T-cell (primary cell): ENCODE measurements at places on chromosomes 13 and 19.

- no peak for DNase-seq
Measured at GRCh38 chr19:40335855-40336600, 12.2 kb downstream of the C19orf47 start.

DNA sequence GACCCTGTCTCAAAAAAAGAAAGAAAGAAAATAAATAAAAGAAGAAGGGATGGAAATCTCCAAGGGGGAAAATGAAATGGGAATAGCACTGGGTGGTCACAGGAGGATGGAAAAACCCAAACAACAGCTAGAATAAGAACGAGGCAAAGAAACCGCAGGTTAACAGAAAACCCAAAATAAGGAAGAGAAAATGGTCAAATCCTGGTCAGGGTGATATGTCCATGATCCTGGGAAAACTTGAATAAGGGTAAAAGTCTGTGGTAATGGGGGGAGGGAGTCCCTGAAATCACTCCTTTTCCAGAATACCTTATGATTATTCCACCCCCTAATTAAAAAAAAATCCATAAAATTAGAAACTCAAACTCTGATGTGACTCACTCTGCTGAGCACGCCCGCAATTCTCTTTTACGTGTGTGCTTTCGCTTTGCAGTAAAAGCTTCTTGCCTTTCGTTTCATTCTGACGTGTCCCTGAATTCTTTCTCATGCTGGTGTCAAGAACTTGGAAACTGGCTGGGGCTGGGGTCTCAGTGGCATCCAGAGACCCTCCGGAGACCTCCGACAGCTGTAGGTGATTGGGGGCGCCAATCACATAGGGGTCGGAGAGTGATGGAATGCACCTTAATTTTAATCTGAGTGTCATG lies 4.3 kb upstream of the NAXD start:
- DNase-seq: no peak

DNA sequence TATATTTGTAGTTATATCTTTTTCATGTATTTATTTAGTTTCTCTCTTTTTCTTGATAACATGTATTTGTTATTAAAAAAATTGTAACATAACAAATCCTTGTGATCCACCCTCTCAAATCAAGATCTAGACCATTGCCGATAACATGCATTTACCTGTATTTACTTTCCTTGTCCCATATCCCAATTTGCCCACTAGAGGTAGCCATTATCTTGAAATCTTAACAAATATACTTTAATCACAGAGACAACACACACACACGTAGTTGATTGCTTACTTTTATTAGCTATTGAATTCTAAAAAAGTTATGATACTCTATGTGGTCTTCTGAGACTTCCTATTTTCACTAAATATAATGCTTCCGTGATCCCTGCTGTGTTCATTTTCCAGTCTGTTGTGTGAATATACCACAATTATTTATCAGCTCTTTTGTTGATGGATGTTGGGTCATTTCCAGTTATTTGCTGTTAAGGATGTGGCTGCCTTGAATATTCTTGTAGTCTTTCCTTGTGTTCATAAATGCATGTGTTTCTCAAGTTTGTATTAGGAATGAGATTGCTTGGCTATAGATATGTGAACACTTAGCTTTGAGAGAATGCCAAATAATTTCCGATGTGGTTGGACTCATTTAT lies 31.3 kb upstream of the ZMYM2 start:
- no peak for DNase-seq

GRCh38 chr13:25046985-25047511 lies 48.9 kb upstream of the PABPC3 start:
- DNase-seq: no peak

- no peak for DNase-seq
Measured at GRCh38 chr13:60794751-60795150, 397.7 kb downstream of the TDRD3 start.
